Glutamatergic neuron (in vitro differentiated cells): ENCODE measurements at places on chromosomes 3 and 15. TPM values are rescaled to one million over a fixed set of nuclear protein-coding genes. Genes with fewer than 3 reads are reported as not detected.

- H3K36me3 ChIP-seq: peaks cover 10% of the 10 kb centered on the region
- H3K27me3 ChIP-seq: peaks cover 5% of the 10 kb centered on the region
- DNase-seq: peak; percentile 47
- H3K4me3 ChIP-seq: no peak overlapping the region
- H3K4me1 ChIP-seq: peaks cover 21% of the 10 kb centered on the region
- peak overlapping the region; percentile 38 for H3K27ac ChIP-seq
Measured at GRCh38 chr3:113275929-113276750, 64.8 kb downstream of the BOC start.

GRCh38 chr15:66387163-66388042, 691 bp downstream of the MAP2K1 start:
- peak overlapping the region; percentile 59 for H3K27ac ChIP-seq
- H3K27me3 ChIP-seq: peaks cover 2% of the 10 kb centered on the region

GRCh38 chr3:3309887-3310286, 130.4 kb upstream of the CRBN start:
- no peak overlapping the region for H3K4me3 ChIP-seq
- no peak overlapping the region for H3K27ac ChIP-seq
- DNase-seq: no peak
- peaks cover 7% of the 10 kb centered on the region for H3K27me3 ChIP-seq

DNA sequence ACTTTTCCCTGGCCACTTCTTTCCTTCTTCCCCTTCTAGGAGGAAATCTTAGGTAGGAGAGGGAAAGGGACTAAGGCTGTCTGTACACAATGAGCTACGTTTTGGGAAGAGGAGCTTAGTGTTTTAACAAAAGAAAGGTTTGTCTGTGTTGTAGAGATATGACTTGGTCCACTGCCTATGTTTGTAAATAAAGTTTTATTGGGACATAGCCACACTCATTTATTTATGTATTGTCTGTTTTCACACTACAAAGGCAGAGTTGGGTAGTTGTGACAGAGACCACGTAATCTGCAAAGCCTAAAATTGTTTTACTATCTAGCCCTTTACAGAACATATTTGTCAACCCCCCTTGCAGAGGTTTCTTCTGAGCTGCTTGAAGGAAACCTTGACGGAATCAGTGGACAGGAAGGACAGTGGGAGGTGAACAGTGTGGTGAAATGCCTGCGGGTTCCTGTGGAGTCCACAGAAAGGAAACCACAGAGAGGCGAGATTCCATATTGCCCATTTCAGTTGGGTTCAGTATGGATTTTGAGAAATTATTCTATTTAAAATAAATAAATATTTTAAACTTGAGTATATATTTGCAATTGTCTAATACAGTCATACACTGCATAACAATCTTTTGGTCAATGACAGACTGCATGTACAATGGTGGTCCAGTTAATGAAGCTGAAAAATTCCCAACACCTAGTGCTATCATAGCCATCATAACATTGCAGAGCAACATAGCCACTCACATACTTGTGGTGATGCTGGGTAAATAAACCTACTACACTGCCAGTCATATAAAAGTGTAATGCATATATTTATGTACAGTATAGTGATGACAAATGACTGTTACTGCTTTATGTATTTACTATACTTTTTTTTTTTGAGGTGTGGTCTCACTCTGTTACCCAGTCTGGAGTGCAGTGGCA, 157.9 kb upstream of the NUDT16 start:
- DNase-seq: no peak
- no peaks in the 10 kb centered on the region for H3K36me3 ChIP-seq
- no peaks in the 10 kb centered on the region for H3K4me1 ChIP-seq
- H3K27me3 ChIP-seq: no peaks in the 10 kb centered on the region
- H3K4me3 ChIP-seq: no peak overlapping the region

The PRR20G gene
- not detected for total RNA-seq

DNA sequence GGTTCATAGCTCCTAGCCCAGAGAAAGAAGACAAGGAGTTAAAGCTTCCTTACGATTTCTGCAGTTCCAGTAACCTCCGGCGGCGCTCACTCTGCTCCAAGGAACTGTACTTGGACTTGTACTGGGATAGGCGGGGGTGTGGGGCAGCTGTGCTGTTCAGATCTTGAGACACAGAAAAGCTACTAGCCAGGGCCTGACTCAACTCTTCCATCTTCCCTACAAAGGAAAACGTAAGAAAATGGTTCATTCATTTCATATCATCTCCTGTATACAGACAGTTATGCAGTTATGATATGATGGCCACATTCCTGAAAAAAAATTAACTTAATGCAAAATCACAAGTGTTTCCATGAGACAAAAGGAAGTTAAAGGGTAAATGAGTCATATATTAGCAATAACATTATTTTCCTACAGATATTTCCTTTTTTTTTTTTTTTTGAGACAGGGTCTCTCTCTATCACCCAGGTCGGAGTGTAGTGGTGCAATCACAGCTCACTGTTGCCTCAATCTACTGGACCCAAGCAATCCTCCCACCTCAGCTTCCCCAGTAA, 4.6 kb downstream of the SNUPN start:
- H3K4me1 ChIP-seq: peaks cover 12% of the 10 kb centered on the region
- peak overlapping the region; percentile 55 for H3K4me3 ChIP-seq
- H3K27me3 ChIP-seq: peaks cover 3% of the 10 kb centered on the region
- peaks cover 6% of the 10 kb centered on the region for H3K36me3 ChIP-seq

DNA sequence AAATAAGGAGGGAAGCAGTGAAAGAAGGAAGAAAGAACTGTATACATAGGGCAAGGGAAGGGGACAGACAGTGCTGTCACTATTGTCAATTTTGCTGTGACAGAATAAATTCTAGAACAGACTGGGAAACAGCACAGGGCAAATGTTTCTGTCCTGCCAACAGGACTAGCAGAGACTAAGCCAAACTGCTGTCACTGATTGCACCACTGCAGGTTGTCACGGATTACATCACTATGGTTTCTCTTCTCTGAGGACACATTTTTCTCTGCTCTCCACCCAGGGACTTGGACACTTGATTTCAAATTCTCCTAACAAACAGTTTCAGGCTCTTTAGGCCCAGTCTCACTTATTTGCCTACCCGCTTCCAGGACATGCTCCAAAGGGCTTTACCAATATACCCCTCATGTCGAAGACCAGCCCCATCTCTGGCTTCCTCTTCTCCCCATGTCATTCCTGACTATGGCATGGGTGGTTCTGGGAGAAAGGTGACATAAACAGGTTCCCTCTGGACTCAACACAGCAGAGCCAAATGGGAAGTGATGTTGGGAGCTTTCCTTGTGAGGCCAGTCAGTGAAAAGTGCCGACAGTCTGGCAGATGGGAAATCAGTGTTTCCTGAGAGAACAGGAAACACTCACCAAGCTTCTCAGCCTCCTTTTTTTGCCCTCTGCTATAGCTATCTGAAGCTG, 70.2 kb upstream of the ST3GAL6 start:
- H3K36me3 ChIP-seq: no peaks in the 10 kb centered on the region
- H3K27me3 ChIP-seq: no peaks in the 10 kb centered on the region
- H3K4me3 ChIP-seq: no peak overlapping the region
- DNase-seq: no peak
- no peaks in the 10 kb centered on the region for H3K4me1 ChIP-seq

- DNase-seq: no peak
- H3K4me3 ChIP-seq: no peak overlapping the region
- peaks cover 3% of the 10 kb centered on the region for H3K27me3 ChIP-seq
- no peaks in the 10 kb centered on the region for H3K36me3 ChIP-seq
- H3K27ac ChIP-seq: no peak overlapping the region
Measured at GRCh38 chr3:4744405-4745234, 234.6 kb upstream of the BHLHE40 start.

GRCh38 chr3:79651536-79652065, 116.2 kb downstream of the ROBO1 start:
- DNase-seq: peak; percentile 57
- peaks cover 10% of the 10 kb centered on the region for H3K4me1 ChIP-seq
- H3K36me3 ChIP-seq: no peaks in the 10 kb centered on the region
- no peak overlapping the region for H3K27ac ChIP-seq

The SLC22A14 gene
- 0.93 TPM for total RNA-seq
